ENCODE measurements at places on chromosomes 6 and 20. TPM values are rescaled to one million over a fixed set of nuclear protein-coding genes. Genes with fewer than 3 reads are reported as not detected.

Gene OPN5
- total RNA-seq: not detected

DNA sequence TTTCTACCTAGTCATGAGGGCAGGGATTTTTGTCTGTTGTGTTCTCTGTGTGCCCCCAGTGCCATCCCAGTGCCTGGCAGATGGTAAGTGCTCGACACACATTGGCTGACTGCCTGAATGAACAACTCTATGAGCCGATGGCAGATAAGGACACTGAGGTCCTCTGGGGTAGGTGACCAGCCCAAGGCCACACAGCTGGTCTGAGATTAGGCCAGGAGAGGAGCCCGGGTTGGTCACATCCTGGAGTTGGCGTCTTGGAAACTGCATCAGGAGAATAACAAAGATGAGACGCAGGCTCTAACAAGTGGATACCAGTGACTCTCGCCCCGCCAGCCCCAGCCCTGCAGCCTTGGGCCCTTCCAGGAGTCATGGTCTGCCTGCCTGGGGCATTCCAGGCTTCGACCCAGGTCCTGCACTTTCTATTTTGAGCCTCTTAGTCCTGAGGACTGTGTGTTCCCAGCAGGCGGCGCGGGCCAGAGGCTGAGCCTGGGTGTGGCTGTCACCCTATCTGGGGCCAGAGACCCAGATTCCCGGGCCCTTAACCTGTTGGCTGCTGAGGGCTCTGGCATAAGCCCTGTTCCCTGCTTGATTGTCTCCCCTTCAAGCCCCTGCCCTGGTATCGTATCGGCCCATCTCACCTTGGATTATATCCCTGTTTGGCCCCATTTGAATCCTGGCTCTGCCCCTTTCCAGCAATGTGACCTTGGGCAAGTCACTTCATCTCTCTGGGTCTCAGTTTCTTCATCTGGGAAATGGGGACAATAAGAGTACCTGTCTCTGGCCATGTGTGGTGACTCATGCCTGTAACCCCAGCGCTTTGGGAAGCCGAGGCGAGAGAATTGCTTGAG is 88.3 kb downstream of the CEBPB start:
- DNase-seq: no peak

- DNase-seq: no peak
Measured at GRCh38 chr20:44584162-44584561, 1.8 kb downstream of the PKIG start.

DNA sequence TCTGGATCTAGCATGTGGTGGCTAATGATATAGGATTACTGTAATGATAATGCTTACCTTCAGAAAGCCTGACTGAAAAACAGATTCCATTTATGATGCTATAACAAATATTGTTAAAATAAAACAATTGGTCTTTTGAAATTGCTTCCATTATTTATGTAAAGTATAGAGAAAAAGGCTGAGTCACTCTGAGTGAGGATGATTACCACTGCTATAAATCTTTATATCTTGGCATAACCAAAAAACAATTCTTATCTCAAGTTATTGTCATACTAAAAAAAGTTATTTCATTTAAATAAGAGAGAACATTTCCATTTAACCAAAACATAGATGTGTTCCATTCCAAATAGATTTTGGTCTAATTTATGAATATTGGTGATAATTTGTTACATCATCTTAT is 53.0 kb upstream of the DST start:
- DNase-seq: no peak

Gene PPDPF
- total RNA-seq: 133 TPM

DNA sequence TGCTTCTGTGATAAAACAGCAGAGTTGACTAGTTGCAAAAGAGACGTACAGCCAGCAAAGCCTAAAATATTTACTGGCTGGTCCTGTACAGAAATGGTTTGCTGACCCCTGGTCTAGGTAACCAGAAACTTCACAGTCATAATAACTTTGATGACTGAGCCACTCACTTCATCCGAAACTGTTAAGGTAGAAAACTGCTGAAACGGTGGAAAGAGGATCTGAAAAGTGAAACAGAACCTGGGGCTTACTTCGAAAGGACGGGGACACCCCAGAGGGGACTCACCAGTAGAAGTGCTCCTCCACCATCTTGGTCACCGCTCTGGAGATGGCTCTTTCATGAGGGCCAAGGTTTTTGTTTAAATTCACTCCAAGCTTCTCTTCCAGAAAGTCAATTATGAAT is 16.4 kb downstream of the FAXC start:
- no peak for DNase-seq

GRCh38 chr20:25054096-25054820 is 3.7 kb downstream of the ACSS1 start:
- DNase-seq: no peak

Gene USP49
- 7.3 TPM for total RNA-seq

- DNase-seq: no peak
Measured at GRCh38 chr6:130288065-130288464, 65.3 kb upstream of the SAMD3 start.

DNA sequence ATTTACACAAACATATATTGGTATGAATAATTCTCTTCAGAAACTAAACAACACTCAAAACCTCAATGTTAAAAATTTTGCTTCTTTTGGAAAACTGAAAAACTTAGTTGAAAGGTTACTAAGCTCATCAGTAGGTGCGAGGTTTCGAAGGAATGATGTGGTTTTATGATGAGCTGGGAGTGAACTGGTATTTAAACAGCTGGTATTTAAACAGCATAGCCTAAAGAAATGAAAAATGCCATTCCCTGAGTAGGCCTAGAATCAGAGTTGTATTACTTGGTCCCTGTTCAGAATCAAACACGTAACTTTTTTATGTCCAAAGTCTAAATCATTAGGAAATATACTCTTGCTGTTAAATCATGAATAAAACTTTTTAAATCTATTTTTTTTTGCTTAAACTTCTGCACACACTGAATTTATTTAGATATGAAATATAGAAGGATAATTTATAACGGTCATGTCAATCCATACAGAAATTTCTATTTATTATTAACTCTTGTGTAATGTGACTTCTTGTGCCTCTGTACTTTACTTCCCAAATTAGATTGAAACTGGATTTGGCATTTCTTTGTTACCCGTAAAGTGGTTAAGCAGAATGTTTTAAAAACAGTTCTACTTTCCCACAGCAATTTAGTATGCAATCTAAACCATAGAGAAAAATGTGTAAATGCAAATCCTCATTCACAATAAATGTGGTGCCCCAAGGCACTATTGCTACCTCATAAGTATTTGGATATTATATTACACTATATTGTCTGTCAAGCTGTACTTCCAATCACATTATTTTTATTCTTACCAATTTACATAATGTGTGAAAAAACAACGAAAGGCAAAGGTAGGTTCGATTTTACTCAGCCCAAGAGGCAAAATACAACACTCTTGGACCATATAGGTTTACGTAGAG is 124.1 kb downstream of the HS3ST5 start:
- no peak for DNase-seq

GRCh38 chr20:45408646-45409213 is 641 bp downstream of the DBNDD2 start:
- no peak for DNase-seq

Gene ISM1
- 0.51 TPM for total RNA-seq

Gene KCNG1
- total RNA-seq: 2.5 TPM

DNA sequence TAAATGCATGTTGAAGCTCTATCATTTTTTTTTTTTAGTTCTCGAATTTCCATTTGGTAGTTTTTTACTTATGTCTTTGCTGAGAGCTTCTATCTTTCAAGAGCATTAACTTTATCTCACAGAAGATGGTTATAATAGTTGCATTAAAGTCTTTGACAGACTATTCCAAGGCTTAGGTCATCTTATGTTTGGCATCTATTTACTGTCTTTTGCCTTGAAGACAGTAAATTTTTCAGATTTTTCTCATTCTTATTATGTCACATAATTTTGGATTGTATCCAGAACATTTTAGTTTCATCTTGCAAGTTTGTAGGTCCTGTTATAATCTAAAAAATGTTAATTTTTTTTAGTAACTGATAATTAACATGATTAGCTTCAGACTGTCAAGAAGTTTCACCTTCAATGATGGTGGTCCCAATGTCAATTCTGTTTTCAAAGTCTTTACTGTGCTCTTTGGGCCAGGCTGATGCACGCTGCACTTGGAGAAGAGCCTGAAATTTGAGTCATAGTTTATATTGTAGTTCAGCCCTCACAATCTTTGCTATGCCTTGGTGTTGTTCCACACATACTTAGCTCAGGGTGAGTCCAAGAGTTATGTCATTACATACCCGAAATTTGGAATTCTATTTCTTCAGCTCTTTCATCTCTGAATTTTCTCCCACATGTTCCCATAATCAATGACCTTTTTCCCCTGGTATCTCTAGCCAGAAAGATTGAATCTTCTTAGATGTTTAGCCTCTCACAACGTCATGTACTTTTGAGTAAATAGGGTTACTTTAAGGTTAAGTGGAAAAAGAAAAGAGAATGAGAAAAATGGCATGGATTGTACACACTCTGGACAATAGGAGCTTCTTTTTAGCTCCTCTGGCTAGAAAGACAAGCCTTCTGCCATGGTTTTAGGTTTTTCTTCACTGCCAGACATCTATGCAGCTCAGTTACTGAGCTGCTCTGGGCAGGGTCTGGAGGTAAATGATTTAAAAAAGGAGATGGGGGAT is 110.3 kb upstream of the BTBD3 start:
- no peak for DNase-seq

Gene LTA
- total RNA-seq: 570 TPM

DNA sequence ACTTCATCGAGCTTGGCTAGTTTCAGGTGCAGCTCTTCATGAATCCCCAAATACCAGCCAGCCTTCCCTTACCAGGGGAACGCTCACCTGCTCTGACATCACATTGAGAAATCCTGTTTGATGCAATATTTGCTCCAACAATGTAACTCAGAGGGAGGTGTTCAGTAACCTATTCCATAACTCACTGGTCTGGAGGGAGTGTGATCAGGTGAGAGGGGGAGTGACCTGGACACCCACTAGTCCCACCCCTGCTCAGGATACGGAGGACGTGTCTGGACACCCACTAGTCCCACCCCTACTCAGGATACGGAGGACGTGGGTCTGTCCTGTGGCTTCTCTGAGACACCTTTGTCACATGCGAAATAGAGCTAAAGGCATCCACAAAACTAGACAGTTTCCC is 70.3 kb downstream of the HUS1B start:
- no peak for DNase-seq

Gene SASH1
- total RNA-seq: 0.46 TPM

DNA sequence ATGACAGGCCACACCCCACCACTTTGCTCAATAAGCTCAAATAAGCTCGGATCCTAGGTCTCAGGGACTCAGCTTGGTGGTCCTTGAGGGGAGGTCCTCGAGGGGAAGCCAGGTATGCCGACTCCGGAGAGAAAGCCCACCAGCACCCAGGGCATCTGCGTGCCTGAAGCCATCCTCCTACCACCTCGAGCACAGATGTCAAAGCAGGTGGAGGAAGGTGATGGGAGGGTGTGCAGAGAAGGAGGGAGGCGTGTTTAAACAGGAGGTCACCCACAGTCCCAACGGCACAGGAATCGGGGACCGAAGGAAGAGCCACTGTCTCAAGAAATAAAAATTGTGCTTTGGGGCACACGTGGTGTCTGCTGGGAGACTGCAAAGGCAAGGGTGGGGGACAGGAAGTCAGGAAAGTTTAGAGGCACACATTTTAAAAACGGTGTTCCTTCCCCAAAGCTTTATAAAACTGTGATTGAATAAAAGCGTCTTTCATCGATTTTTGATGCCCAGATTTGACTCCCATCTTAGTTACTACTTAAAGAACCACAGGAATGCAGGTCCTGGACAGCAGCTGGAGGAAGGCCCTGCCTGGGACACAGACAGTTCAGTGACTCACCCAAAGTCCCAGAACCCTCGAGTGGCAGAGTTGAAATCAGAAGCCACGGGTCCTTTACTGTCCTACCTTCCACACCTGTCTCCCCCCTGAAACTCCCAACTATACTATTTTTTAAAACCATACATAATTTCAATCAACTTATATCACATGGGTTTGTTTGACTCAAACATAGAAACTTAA is 221.0 kb upstream of the PDE10A start:
- DNase-seq: no peak

DNA sequence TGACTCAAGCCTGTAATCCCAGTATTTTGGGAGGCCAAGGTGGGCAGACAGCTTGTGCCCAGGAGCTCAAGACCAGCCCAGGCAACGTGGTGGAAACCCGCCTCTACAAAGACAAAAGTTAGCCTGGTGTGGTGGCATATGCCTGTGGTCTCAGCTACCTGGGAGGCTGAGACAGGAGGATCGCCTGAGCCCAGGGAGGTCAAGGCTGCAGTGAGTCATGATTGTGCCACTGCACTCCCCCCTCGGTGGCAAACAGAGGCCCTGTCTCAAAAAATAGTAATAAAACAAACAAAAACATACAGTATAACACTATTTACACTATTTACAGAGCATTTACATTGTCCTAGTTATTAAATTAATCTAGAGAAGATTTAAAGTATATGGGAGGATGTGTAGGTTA is 56.0 kb upstream of the PIM1 start:
- no peak for DNase-seq

DNA sequence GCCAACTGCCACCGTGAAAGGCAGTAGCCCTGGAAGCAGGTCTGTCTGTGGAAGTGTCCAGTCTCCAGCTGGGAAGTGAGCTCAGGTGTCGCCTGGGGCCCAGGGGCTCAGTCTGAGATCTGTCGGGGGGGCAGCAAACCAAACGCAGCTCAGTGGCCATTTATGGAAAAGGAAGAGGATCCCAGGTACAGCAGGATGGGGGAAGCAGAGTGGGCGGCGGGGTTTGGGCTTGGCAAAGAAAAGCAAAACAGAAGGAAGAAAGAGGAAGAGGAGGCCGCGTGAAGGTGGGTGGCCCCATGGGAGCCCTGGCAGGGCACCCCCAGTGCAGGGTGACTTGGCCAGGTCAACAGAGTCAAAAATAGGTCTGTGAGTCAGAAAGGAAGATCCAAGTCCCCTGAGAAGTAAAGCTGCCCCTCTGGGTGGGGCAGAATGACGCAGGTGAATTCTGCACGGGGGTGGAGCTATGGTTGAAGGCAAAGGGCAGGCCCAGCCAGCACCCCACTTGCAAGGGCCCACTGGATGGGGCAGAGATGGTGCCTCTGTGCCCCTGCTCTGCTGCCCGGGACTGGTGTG is 5.3 kb downstream of the PXDC1 start:
- DNase-seq: no peak

DNA sequence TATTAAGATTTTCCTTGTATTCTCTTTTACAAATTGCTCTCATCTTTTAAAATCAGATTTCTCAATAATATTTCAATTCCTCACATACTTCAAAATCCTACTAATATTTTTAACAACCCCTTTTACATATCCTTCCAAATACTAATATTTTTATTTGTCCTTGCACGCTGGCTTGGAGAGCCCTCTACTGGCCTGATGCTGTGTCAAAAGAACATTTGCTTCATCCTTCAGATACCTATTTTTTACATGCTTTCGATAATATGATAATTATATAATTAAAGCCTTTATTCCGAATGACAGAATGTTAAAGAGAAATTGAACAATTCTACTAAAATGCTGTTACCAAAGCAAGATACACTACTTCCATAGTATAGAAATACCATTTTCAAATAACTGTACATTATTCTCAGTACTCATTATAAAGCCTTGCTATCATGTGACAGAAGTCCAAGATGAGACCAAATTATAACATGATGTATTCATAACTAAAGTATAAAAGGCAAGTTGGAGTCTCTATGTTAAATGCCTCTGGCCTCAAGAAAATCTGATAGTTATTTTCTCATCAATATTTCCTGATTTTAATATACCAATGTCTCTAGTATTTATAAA is 39.0 kb upstream of the PLN start:
- DNase-seq: peak; percentile 39

GRCh38 chr20:4071178-4071693 is 55.9 kb upstream of the RNF24 start:
- DNase-seq: no peak

Gene SNAP91
- not detected for total RNA-seq
